HS-27A (cell line): ENCODE measurements at places on chromosomes 16 and 17.
A peak's percentile ranks its signal among the peaks of the same experiment; 100 is the strongest.

DNA sequence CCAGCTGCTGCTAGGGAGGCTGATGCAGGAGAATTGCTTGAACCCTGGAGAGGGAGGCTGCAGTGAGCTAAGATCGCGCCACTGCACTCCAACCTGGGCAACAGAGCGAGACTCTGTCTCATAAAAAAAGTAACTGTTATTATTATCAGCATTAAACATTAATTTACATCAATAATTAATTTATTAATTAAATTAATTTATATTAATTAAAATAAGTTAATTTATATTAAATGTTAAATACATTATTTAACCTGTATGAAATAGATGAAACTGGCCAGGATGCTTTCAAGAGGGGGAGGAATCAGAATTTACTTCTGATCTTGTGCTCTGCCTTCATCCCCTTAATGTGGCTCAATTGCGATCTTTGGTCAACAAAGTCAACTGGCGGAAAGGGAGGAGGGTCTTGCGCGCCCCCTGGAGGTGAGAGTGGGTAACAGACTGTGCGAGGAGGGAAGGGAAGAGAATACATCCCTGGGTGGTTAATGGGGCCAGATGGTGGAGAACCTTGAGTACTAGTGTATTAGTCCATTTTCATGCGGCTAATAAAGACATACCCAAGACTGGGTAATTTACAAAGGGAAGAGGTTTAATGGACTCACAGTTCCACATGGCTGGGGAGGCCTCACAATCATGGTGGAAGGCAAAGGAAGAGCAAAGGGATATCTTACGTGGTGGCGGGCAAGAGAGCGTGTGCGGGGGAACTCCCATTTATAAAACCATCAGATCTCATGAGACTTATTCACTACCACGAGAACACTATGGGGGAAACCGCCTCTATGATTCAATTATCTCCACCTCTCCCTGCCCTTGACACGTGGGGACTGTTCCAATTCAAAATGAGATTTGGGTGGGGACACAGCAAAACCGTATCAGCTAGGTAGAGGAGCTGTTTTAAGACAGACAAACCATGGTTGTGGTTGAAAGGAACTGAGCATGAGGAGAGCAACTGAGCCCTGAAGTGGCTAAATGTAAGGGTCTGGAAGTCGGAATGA is 15.7 kb upstream of the CPPED1 start:
- DNase-seq: no peak

GRCh38 chr17:61205931-61206330 is 193.7 kb upstream of the TBX2 start:
- DNase-seq: no peak

DNA sequence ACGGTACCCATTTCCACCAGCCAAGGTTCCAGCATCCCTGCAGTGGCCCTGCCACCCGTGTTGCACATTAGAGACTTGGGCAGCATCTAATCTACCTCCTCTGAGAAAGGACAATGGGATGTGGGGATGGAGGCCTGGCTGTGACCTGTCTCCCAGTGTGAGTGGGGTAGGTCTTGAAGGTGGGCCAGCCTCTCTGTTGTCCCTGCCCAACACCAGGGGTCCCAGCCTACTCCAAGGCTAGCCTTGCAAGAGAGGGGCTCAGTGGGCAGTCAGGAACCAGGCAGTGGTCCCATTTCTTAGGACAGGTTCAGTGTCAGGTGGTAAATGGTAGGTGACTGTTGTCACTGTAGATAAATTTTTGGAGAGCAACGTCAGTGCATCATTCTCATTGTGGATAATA is 384.5 kb downstream of the SNX29 start:
- no peak for DNase-seq

DNA sequence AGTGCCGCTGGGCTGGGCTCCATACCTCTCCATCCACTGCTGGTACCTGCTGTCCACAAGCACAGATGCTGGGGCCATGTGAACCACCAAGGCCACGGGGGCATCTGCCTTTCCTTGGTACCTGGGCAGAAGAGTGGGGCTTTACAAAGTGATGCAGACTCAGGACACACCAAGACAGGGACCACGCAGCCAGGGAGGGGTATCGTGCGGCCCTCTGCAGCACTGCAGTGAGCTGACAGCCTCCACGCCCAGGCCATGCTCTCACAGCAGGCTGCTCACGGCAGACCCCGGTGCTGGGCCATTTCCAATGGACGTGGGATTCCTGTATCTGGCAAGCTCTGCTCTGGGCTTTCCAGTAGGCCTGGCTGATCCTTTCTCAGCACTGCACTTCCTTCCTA is 14.4 kb downstream of the ELAC2 start:
- DNase-seq: no peak

DNA sequence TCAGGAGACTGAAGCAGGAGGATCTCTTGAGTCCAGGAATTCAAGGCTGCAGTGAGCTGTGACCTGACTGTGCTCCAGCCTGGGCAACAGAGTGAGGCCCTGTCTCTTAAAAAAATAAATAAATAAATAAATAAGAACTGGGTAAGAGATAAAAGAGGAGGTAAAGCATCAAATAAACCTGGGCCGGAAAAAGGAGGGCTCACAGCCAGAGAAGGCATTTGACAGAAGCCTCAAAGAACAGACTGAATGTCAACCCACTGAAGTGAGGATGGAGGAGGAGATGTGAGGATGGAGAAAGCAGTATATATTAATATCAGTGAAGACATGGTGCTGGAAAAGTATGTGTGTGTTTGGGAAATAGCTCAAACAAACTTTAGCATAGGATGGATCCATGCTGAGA is 6.1 kb downstream of the NOG start:
- DNase-seq: no peak

DNA sequence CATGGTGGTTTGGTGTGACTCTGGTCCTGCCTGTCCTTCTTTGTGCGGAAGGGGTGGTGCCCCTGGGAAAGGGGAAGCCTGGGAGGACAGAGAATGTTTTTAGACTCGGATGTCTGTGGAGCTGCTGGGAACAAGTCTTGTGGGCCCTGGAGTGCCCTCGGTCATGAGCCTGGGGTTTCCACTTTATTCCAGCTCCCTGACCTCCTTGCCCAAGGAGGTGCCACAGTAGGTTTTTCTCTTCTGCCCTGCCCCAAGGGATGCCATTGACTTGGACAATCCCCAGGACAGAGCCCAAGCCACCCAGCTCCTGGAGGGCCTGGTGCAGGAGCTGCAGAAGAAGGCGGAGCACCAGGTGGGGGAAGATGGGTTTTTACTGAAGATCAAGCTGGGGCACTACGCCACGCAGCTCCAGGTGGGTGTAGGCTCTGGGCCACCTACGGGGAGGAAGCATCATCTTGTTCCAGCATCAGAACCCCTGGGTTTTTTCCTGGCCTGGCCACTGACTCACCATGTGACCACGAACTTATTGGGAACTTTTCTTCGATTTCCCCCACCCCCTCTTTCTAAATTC is 1.4 kb downstream of the STAT5A start:
- no peak for DNase-seq

DNA sequence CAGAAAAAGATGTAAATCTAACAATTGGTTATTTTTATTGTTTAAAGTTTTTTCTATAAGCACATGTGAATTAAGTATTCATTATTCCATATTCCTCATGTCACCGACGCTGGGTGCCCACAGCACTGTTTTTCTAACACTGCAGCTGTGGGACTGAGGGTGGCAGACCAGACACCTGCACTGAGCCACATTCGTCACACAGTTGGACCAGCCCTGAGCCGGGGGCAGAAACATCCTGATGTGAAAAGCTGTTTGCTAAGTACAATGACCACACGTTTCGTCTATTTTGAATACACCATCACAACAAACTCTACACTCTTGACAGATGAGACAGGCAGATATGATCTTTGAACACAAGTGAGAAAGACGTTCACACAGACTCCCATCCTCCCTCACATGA is 749.5 kb downstream of the KCNJ18 start:
- no peak for DNase-seq

GRCh38 chr17:40450175-40450574 is 6.9 kb downstream of the IGFBP4 start:
- DNase-seq: no peak

GRCh38 chr17:76492989-76493501 is 8.2 kb downstream of the RHBDF2 start:
- DNase-seq: no peak

DNA sequence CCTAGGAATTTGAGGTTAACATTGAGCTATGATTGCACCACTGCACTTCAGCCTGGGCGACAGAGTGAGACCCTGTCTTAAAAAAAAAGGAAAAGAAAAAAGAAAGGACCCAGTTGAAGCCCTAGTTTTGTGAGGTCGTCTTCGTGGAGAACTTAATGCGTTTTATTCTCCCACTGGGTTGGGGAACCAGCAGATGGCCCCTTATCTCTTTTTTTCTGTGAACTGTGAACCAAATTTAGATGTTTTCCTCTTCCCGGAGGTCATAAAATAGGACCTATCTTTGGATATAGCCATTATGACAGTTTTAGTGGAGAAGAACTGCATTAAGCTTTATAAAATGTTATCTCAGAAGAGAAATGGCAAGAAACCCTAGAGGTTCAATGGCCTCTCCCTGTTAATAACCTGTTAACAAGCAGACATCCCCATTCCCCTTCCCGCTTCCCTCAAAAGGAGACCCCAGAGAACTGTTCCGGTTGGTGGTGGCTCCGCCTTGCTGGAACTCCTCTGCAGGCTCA is 23.5 kb downstream of the KIAA0513 start:
- no peak for DNase-seq

GRCh38 chr17:48499248-48499647 is 31.6 kb downstream of the HOXB1 start:
- no peak for DNase-seq

- DNase-seq: no peak
These were observed 2.9 kb downstream of the CMIP start for GRCh38 chr16:81447383-81448101.

- no peak for DNase-seq
These were observed at the start of the genes SGSH and SLC26A11 for GRCh38 chr17:80220054-80220735. TSS of gene SGSH (minus strand) at chr17:80220333. CDS start at chr17:80220313, 20 bp downstream. TSS of gene SLC26A11 (plus strand) at chr17:80220427. CDS start at chr17:80221561, 1,134 bp downstream.

DNA sequence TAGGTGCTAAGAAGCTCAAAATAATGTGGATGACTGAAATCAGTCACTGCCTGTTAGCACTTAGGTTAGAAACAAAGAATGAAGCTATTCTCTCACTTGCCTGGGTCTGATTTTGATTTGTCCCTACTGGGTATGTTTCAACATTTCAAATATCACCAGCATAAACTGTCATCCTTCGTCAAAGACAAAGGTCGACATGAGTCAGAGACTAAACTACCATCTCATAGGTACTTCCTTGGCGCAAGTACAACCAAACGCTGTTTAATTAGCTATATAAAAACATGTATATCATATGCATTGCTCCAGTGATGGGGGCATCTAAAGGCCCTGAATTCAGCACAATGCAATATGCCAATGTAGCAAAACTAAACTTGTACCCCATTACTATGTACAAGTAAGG is 4.0 kb downstream of the AKTIP start:
- DNase-seq: no peak

DNA sequence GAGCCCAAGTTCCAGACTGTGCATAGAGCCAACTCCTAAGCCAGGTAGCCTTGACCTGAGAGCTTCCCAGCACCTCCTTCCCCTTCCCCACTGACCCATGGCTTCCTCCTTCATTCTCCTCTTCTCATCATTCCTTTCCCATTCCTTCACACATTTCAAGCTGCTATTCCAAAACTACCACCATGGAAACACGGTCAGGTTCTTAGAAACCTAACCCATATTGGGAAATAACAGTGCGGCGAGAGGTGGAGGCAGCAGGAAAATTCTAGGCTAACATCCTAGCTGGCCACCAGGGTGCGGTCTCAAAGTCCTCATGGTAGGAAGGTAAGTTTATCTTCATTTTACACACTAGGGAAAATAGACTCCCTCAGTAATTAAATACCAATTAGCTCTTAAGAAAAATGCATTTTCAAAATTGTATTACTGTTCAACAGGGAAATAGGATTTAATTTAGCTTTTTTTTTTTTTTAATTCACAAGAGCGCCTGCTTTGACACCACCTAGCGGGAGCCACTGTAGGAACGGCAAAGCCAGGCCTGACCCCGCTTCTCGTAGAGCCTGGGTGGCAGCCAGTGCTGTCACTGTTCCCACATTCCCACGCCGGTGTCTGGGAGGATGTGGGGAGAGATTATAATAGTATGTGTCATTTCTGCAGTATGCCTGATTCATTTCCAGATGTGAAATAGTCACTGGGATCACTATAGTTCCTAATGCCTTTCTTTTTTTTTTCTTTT is 14.0 kb upstream of the SPHK1 start:
- peak; percentile 71 for DNase-seq

DNA sequence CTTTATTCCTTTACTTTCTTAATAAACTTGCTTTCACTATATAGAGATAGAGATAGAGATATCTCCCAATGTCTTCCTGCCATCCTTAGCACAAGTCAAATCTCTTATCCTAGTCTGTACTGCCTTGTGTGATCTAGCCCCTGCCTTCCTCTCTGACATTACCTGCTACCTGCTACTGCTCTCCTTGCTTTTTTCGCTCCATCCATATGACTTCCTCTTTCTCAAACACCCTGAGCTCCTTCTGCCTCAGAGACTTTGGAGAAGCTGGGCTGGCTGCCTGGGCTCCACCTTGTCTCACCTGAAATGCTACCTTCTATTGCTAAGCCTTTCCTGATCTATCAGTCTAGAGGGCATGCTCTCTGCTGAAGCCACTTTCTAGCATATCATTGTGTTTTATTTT is 24.7 kb upstream of the WSB1 start:
- no peak for DNase-seq

- no peak for DNase-seq
These were observed 57.2 kb upstream of the ZC3H18 start for GRCh38 chr16:88512728-88513696.

DNA sequence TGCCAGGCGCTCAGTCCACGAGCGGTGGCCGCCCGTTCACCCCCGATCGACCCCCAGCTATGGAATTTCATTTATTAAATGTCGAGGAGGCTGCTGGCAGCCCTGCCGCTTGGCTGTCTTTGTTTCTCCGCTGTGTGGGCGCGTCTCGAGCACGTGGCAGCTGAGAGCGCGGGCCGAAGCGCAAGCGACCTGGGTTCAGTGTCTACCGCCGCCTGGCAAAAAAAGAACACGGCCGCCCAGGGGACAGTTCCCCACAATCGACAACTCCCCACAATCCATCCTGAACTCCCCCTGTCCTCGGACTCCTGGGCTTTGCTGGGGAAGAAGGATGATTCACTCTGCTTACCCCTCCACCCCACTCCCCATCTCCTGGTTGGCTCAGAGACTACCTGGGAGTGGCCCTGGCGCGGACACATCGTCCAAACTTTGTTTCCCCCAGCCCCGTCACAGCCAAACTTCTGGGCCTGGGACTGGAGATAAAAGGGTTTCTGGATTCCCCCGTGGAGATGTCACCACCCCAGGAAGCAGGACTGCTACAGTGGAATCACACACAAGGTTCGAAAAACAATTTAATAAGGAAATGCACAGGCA is 1.7 kb upstream of the ANKRD13B start:
- no peak for DNase-seq

DNA sequence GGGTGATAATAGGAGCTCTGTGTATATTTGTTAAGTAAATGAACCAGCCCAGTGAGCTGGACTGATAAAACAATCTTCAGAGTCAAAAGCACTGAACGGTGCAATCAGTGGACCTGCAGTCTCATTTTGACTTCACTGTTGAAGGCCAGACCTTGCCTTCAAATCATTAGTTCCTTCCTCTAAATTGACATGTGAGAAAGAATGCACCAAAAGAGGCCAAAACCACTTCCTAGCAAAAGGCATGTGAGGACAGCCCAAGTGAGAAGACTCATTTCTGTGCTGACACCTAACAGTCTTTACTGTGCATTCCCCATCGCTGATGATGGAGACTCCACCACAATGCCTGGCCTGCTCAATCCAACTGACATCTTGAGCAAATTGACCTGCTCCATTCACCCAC is 10.6 kb downstream of the GTF3C1 start:
- no peak for DNase-seq
